ENCODE measurements at places on chromosomes 11 and 22.

DNA sequence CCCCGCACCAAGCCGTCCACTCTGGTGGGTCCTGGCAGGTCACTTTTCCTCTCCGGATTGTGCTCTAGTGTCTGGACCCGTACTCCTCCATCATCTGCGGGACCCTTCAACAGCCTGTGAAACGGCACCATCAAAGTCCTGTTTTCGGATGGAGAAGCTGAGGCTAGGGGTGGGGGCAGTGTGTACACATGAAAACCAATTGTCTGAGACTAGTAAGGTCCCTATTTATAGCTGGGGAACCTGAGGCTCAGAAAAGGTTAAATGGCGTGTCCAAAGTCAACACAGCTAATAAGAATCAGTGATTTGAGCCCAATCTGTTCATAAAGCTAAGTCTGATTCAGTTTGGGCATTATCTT is 668 bp upstream of the LRRC32 start:
- DNase-seq = no peak

- DNase-seq = no peak
Observed at GRCh38 chr22:45832180-45832579, 144.8 kb downstream of the WNT7B start.

DNA sequence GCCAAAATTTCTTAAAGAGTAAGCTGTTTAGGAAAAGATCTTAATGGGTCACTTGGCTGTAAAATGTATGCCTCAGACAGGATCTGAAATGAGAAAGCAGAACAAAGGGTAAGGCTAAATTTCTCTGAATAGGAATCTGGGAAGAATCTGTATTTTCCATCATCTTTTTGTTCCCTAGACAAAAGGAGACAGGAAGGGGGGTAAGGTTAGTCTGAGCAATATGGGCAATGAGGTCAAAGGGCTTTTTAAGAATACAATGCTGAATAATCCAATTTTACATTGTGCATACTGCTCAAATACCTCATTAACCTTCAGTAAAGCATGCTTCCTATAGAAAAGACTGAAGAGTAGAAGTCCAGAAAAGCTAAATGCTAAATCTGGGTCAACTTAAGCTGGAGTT is 34.6 kb downstream of the CLDN25 start:
- no peak for DNase-seq

- DNase-seq = no peak
Observed at GRCh38 chr11:68973219-68973618, 7.6 kb downstream of the MRGPRD start.

GRCh38 chr11:88680806-88681205 is 343.3 kb upstream of the CTSC start:
- DNase-seq = no peak

GRCh38 chr11:16248248-16248647 is 108.1 kb downstream of the SOX6 start:
- DNase-seq = no peak

- no peak for DNase-seq
Observed at GRCh38 chr22:21628386-21629254, 1.2 kb downstream of the YDJC start.

GRCh38 chr11:93122535-93123235 is 75.1 kb downstream of the SLC36A4 start:
- DNase-seq = no peak

DNA sequence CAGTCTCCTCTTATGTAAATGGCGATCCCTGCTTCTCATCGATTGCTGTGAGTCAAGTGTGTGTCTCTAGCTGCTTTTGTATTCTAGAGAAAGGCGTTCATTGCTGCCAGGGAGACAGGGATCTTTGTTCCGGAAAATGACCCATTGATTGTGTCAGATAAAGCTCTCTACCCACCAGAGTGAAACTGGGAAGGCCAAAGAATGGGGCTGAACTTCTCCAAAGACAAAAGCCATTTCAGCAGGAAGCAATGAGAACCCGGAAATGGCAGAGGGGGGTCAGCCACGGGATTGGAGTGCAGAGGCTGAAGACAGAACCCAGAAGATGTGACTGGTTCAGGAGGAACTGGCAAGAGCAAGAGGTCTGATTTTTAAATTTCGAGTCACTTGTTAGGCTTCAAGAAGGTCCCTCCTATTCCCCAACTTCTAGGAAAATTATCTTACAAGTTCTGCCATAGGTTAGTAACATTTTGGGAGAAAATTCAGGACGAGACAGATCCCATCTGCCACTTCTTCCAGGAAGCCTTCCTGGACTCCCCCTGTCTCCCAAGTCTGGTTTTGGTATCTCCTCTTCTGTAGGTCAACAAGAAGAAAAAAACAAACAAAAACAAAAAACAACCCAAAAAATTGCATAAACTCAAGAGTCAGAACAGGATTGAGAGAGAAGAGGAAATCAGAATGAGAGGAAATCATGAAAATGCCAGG is 110.6 kb downstream of the NECTIN1 start:
- DNase-seq = no peak

GRCh38 chr22:35301372-35301874 is 1.7 kb downstream of the TOM1 start:
- no peak for DNase-seq

GRCh38 chr11:120385655-120386054 is 49.4 kb downstream of the ARHGEF12 start:
- DNase-seq = no peak

DNA sequence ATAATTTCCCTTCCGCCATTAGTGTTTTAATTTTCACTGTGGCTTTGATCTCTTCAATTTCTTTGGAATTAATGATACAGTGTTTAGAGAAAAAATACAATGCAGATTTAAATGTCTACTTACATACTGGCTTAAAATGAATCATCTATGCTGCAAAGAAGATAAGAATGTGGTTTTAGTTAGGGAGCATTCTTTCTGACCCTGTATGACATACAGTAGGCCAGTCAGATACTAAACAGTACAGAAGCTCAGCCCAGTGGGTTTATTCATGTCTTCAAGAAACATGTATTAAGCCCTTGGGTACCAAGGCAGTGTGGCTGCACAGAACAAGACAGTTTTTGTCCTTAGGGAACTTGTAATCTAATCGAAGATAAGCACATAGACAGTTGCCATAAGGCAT is 268.8 kb downstream of the DDX10 start:
- DNase-seq = no peak

DNA sequence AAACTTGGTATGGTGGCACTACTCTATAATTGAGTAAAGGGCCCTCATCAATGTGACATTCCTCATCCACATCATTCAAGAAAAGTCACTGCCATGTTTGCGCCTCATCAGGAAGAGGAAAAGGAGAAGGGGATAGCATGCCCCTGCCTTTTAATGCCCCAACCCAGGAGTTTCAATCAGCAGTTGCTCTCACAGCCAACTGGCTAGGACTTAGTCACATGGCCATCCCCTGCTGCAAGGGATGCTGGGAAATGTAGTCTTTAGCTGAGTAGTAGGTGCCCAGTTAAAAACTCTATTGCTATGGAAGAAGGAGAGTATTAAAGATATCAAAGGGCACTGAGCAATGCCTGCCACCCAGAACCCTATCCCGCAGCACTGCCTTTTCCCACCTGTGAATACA is 10.9 kb upstream of the CCND1 start:
- no peak for DNase-seq

DNA sequence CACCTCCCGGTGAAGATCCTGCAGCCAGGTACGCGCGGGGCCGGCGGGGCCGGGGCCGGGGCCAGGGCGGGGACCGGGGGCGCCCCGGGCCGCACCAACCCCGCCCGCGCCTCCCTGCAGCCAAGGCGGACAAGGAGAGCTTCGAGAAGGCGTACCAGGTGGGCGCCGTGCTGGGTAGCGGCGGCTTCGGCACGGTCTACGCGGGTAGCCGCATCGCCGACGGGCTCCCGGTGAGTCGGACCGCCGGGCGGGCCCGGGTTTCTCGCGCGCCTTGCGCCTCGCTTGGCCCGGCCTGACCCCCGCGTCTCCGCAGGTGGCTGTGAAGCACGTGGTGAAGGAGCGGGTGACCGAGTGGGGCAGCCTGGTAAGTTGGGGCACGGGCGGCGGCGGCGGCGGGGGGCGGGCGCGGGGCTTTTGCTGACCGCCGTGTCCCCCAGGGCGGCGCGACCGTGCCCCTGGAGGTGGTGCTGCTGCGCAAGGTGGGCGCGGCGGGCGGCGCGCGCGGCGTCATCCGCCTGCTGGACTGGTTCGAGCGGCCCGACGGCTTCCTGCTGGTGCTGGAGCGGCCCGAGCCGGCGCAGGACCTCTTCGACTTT is 531 bp downstream of the PIM3 start:
- DNase-seq = no peak

- DNase-seq = no peak
Observed at GRCh38 chr22:31086703-31087330, 5.7 kb downstream of the SMTN start.

DNA sequence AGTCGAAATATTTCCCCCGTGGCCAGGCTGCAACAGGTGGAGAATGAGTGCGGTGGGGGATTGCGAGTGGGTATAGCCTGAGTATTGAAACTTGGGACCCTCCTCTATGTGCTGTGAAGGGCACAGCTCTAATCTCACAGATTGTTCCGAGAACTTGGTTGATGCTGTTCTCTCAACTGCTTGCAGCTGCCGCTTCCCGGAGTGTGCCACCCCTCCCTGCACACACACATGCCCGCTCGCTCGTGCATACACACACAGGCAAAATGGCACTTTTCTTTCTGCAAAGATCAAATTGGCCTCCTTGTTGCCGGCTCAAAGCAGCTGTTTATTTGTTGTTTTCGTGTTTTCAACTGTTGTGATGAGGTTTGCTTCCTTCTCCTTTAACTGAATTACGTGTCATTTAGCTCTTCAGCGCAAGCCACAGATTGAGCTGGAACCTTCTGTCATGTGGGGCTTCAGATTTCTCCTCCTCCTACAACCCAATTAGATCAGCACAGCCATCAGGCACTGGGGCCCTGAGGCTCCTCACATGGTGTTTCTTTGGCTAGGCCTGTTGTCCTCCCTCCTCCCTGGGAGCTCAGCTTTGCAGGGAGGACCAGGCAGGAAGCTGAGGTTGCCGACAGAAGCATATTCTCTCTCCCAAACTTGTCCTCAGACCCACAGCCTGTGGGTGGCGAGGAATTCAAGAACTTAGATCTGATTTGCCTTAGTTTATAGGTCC is 13.9 kb upstream of the B3GAT1 start:
- DNase-seq = no peak

GRCh38 chr11:19738124-19738523 is 25.5 kb downstream of the NAV2 start:
- no peak for DNase-seq
